ENCODE measurements at places on chromosomes 11 and 22.
A peak's percentile ranks its signal among the peaks of the same experiment; 100 is the strongest.

DNA sequence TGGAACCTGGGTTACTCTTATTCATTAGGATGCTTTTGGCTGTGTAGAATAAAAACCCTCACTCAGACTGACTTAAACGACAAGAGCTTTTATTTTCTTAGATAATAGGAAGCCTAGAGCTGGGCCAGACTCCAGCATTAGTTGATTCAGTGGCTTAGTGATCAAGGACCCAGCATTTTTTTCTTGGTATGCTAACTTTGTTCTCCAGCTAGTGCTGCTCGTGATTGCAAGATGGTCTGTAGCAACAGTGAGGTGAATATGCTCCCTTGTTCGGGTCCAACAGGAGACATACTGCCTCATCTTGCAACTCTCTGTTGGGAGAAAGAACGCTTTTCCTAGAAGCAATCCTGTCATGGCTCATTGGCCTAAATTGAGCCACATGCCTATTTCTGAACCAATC, 33.4 kb downstream of the INSC start:
- no peak for DNase-seq

DNA sequence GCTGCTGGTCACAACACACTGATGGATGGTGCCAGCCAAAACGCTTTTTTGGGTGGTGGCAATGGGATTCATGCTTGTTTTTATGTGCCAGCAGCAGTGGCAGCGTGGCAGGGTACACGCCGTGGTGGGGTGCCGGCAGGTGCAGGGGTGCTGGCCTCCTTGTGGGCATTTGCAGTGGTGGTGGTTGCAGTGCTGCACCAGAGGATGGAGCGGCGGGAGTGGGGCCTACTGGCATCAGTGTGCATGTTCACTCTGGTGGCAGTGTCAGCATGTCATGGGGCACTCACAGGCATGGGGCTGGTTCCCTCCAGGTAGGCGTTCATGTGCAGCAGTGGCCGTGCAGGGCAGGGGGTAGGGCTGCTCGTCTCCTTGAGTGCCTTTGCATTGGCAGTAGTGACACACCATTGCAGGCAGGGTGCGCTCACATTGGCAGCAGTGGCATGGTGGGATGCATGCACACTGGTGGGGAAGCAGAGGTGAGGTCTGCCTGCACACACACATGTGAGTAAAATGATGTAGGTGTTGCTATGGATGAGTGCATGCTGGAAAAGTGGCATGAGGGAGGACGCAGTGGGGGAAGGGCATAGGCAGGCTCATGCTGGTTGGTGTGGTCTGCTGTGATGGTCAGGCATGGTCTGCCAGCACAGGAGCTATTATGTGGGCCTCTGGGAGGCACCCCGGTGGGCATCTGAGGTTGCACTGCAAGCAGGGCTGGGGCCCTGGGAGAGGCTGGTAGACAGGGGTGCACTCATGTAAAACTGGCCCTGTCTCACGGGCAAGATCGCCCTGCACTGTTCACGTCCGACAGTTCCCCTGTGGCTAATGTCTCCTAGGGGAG, 29.9 kb downstream of the CCDC15 start:
- DNase-seq = no peak

GRCh38 chr11:128709402-128709801, 15.5 kb downstream of the FLI1 start:
- DNase-seq = no peak

- peak; percentile 22 for DNase-seq
Measured at GRCh38 chr22:31488988-31489617, 539 bp downstream of the EIF4ENIF1 start.

- no peak for DNase-seq
Measured at GRCh38 chr11:113506893-113507292, 31.7 kb upstream of the DRD2 start.

All from activated CD4-positive, alpha-beta T cell treated with anti-CD3 and anti-CD28 coated beads for 4 hours (primary cell).